NCI-H2029 (cell line): ENCODE measurements at places on chromosomes 16 and 17.

GRCh38 chr17:57415751-57416207, 159.5 kb downstream of the MSI2 start:
- no peak for DNase-seq

DNA sequence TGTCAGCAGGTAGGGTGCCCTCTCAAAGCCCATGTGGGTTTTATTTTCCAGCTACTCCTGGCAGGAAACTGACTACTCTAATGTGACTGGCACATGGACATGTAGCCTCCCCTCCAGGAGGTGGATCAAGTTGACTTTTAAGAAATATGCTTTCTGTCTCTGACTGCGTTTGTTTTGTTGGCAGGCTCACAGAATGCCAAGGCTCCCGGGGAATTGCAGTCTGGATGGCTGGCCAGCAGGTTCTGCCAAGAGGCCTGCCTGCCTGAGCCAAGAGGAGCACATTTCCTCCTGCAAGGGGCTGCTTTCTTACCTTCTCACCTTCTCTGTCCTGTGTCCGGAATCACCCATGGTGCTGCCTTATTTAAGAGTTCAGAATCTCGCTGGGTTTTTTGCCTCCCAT, 217.3 kb upstream of the ERCC4 start:
- no peak for DNase-seq

GRCh38 chr17:64537488-64537887, 30.7 kb downstream of the CEP95 start:
- DNase-seq: no peak

GRCh38 chr16:17173281-17173680, 297.5 kb downstream of the XYLT1 start:
- DNase-seq: no peak

GRCh38 chr17:80444644-80444979, 29.6 kb downstream of the ENDOV start:
- DNase-seq: no peak

GRCh38 chr16:69283851-69284250, 27.3 kb upstream of the VPS4A start:
- no peak for DNase-seq
